ENCODE measurements at places on chromosomes 1 and 21.
A peak's percentile ranks its signal among the peaks of the same experiment; 100 is the strongest.

DNA sequence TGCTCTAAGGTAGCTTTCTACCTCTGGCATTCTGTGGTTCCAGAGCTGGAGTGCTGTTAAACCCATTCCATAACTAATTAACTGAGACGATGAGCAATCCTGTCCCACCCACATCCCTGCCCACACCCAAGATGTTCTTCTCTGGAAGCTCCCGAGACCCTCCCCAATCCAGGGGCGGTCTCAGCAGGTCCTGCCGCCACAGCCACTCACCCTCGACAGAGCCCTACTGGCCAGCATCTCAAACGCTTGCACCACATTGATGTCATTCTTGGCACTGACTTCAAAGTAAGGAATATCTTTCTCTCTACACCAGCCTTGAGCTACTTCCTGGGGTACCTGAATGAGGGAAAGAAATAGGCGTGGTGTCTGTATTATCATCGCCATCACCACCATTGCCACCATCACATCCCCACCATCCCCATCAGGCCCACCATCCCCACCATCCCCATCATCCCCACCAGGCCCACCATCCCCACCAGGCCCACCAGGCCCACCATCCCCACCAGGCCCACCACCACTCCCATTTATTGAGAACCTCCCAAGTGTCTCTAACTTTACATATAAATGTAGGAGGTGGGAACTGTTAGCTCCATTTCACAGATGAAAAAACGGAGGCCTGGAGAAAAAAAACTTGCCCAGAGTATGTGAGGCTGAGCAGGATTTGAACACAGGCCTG, 17.7 kb downstream of the RAB7B start:
- no peak for DNase-seq

DNA sequence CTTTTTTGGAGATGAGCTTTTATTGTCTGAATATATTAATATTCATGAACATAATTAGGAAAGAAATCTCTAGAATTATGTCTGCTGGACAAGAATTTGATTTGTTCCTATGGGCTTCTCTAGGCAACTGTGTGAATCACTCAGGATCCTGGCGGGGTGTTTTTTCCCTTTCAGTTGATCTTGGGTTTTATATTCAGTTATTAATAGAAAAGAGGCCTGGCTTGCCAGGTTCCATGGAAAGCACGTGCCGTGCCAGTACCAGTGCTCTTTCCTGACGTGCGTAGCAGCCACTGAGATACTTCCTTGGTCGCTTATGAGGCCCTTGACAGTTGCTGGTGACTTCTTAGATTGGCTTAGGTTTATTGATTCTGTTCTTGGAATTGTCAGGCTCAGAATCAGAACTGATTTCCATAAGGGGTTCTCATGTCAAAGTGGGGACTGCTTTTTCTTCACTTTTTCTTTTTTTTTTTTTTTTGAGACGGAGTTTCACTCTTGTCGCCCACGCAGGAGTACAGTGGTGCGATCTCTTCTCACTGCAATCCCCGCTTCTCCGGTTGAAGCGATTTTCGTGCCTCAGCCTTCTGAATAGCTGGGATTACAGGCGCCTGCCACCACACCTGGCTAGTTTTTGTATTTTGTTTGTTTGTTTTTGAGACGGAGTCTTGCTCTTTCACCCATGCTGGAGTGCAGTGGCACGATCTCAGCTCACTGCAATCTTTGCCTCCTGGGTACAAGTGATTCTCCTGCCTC, 48.7 kb upstream of the KIF1B start:
- no peak for DNase-seq

DNA sequence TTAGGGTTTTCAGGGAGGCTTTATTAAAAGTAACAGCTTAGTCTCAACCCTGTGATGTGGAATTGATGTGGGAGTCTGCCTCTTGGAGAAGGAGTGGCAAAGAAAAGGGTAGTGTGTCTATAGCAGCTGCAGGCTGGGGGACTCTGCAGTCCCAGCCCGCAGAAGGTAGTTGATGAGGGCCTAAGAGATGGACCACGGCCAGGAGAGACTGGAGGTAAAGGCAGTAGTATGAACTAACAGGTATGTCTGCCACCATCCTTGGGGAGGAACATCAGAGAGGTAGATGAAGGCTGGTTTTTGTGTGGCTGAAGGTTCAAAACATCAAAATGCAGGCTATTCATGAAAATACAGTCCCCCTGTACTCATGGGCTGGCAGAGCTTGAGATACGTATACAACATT, 112.1 kb downstream of the KCTD3 start:
- DNase-seq, result no peak

DNA sequence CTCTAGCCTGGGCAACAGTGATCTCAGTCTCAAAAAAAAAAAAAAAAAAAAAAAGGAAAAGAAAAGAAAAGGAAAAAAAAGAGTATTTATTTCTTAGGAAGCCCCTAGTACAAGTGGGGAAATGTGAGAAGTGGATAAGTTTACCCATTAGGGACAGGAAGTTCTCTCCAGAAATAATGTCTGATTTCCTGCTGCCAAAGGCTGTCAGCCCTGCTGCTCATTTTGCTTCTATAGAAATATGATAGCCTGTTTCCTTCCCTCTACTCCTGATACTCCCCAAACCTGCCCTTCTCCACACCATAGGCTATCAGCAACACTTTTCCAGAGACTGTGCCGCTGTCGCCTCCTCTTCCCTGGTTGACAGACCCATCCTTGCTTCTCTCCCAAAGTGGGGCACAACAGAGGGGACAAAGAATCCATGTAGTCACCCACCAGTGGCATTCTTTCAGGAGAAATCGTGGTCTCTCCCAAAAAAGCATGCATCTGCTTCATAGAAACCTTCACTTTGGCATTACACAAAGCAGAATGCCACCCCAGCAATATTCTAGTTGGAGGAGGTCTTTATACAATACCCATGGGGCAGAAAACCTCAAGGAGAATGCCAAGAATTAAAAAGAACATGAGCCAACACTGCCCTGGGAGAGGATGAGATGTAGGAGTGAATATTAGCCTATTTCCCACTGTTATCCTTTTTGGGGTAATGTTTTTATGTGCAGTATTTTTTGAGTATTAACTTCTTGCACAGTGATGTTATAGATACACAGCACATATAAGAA, 166.3 kb upstream of the NR5A2 start:
- no peak for DNase-seq

DNA sequence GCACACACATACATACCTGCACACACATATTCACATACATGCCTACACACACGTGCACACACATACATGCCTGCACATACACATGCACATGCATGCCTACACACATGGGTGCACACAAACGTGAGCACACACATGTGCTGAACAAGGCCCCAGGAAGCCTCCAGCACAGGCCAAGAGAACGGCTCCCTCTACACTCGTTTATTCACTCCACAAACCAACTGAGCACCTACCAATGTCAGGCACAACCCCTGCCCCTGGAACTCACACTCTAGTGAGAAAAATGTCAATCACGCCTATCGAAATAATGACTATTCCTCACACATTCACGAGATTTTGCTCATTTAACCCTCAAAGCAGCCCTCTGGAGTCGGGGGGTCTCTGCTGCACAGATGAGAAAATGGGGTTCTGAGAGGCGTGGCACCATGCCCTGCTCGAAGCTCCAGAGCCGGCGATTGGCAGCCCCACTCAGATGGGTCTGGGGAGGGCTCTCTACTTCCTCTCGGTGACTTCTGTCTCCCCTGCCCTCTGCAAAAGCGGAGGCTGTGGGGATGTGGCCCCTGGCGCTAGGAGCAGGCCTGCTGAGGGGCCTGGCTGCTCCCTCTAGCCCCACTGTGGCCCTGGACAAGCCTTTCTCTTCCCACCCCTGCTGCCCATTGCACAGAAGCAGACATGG, 90.2 kb upstream of the RUNX3 start:
- DNase-seq, result no peak

DNA sequence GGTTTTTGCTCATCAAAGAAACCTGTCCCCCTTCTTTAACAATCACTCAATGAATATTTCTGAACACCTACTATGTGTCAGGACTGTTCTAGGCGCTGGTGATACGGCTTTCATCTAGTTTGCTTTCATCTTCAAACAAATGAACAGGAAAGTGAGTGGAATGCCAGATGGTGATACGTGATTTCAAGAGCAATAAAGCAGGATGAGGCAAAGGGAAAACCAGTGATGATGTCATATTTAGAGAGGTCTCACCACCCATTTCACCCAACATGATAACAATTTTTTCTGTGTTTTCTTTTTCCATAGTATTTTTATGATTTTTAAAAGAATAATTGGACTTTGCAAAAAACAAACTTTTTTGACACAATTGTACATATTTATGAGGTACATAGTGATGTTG, 11.3 kb upstream of the SLC6A17 start:
- no peak for DNase-seq

DNA sequence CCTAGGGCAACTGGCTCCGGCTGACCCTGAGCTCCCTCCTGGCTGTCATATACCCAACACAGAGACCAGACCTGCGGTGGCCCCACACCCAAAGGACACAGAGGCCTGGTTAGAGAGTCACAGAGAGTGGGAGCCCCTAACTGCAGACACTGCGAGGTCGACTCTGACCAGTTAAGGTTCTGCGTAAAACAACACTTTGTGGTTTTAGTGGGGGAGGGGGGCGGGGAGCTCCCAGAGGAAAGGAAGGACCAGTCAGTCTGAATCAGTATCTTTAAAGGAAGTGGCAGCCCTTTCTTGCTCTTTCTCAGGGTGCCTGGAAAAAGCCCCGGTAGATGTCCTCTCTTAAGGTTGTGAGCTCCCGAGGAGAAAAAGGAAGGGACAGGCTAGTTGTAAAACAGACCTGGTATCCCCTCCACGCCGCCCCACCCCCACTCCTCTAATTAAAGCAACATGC, 2.4 kb downstream of the SSBP3 start:
- DNase-seq, result no peak

DNA sequence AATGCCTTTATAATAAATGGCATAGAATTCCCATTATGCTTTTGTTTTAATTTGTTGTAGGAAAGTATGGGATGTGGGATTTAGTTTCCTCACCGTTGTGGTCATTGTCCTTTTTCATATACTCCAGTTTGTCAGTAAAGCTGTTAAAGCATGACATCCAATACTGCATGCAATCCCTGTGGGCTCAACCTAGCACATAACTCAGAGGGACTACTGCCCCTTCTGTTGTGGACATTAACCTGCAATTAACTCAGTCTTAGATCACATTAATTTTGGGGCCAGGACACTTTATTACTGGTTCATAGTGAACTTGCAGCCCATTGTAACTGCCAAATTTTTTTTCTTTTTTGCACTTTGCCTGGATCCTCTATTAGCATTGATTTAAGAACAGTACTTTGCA, 112.5 kb downstream of the DNM3 start:
- no peak for DNase-seq

GRCh38 chr1:117275055-117275454, 64.3 kb upstream of the VTCN1 start:
- DNase-seq, result no peak

DNA sequence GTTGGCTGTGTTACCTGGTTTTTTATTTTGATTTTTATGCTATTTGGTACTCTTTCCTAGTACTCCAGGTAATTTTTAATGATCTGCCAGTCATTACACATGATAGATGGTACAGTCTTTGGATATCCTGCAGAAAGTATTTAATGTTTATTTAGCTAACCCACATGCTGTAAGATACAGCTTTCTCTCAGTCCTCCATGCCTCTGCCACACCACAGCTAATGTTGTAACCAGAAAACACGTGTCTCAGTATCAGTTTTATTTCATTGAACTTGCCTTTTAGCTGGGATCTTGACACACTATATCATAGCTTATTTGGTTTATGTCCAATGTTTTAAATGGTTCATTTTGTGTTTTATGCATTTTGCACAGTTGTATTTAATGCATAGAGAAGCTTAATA, 1648.4 kb downstream of the KCNT2 start:
- no peak for DNase-seq

GRCh38 chr1:47323599-47324031, 9.7 kb upstream of the STIL start:
- DNase-seq, result no peak

GRCh38 chr1:223856386-223856785, 10.6 kb upstream of the TP53BP2 start:
- no peak for DNase-seq

- no peak for DNase-seq
These were observed 84.5 kb downstream of the UCHL5 start for GRCh38 chr1:192974701-192975100.

GRCh38 chr1:203177470-203178039, 1.9 kb upstream of the MYBPH start:
- DNase-seq, result no peak

- DNase-seq, result no peak
These were observed 25.8 kb downstream of the PIGP start for GRCh38 chr21:37047079-37047478.

DNA sequence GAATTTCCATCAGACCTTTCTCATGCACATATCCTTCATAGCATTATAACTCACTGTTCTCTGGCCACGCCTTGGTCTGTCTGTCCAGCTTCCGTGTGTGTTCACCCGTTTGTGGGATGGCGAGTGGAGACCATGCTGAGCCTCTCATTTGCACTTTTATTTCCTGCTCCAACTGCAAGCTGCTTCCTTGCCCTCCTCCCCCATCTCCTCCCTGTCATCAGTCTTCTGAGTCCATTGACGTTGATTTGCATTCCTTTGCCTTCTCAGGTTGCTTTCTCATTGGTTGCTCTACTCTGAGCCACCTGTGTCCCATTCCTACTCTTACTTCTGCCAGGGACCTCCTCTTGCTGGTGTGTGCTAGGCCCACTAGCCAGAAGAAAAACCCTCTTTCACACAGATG, 146.4 kb downstream of the NOS1AP start:
- DNase-seq, result peak; percentile 76

GRCh38 chr1:46622344-46622743, 5.7 kb upstream of the MOB3C start:
- no peak for DNase-seq

DNA sequence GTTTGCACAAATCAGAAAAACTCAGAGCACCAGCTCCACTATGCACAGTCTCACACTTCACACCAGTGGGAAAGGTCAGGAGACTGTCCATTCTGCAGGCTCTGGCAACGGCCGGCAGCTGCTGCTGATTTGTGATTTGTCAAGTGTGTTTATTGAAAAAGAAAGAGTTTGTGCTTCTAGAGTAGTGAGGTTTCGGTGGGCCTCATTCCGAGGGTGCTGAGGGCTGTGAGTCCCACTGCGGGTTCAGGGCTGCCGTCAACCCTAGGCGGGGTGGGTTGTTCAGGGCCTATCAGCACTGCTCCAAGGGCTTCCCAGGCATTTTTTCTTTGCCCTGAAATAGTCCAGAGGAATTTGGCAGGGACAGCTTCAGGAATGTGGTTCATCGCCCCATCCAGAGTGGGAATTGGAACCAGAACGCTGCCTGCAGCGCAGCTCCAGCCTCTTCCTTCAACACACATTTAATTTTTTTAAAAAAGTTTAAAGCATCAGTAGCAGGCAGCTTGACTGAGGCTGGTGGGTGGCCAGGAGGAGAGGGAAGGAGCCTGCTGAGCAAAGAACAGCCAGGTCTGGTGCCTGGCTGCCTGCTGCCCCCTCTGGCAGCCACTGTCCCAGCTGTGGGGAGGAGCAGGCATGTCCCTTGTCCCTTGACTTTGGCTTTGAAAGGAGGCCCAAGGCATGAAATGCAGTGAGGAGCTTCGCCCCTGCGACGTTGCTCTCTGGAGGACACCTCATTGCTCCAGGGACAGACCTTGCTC, 19.7 kb downstream of the STUM start:
- no peak for DNase-seq

Measured in NT2/D1 (cell line).